ENCODE measurements at places on chromosomes 16 and 17.

- no peak for DNase-seq
Observed at GRCh38 chr16:22014271-22014873, 6.5 kb downstream of the MOSMO start.

GRCh38 chr16:24728891-24729242 lies 584 bp upstream of the TNRC6A start:
- DNase-seq, result no peak

- no peak for DNase-seq
Observed at GRCh38 chr16:77158293-77158692, 32.7 kb upstream of the MON1B start.

GRCh38 chr16:69880640-69881133 lies 70.4 kb upstream of the CLEC18A start:
- no peak for DNase-seq

DNA sequence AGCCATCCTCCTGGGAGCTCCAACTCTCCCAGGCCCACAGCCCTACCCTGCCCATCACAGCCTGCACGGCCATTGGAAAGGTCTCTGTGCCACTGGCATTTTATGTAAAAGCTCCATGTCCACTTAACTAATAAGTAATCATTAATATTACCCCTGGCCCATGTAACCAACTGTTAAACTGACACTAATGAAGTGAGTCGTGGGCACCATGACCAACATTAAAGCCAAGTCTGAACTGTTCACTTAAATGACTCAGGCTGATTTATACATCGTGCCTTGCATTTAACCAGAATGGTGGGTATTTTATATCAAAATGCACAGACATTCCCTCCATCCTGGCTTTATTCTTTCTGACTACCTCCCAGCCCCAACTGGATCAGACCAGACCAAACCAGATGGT lies 229.3 kb downstream of the SOX9 start:
- no peak for DNase-seq

- DNase-seq, result no peak
Observed at GRCh38 chr17:68803164-68803929, 151.8 kb downstream of the ABCA8 start.

DNA sequence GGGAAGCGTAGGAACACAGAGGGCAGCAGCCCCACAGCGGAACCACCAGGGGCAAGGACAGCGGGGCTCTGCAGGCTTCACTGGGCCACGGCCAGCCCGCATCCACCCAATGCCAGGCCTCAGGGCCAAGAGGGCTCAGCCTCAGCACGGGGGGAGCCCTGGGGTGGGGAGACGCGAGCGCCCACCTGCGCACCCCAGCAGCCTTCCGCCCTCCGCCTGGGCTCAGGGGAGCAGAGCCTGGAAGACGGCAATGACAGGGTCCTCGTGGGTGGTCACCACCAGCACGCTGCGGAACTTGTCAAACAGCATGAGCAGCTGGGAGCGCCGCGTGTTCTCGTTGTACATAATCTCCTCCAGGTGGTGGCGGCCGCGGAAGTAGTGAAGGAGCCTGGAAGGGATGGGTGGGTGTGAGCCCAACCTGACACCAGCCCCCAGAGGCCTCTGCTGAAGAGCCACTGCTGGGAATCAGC lies 8.5 kb downstream of the MPG start:
- DNase-seq, result no peak

DNA sequence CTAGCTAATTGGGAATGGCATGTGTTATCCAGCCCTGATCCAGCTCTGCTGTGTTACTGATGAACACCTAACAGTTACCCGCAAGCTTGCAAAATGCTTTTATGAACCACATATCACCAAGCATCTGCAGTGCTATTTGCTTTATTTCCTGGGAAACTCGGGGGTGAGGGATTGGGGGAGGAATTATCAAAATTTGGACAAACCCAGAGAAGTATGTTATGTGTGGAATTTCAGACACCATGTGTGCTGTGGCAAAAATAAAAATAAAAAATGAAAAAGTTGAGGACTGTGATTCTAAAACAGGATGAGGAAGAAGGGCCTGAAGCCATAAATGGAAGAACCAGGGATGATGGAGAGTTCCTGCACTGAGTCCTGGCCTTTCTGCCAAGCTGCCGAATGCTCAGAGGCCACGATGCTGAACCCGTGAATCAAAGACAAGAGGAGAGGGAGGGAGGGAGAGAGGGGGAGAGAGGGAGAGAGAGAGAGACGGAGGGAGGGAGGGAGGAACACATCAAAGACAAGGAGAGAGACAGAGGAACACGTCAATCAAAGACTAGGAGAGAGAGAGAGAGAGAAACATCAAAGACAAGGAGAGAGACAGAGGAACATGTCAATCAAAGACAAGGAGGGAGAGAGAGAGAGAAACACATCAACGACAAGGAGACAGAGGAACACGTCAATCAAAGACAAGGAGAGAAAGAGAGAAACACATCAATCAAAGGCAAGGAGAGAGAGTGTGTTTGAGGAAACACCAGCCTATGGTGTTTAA lies 89.8 kb downstream of the MRM3 start:
- DNase-seq, result no peak

Measured in effector memory CD4-positive, alpha-beta T cell (primary cell).